ENCODE measurements at places on chromosomes 3 and 15. TPM values are rescaled to one million over a fixed set of nuclear protein-coding genes. Genes with fewer than 3 reads are reported as not detected.

Gene CAMP
- 1.1 TPM for polyA plus RNA-seq

Gene ATP6V1A
- polyA plus RNA-seq, result 39.6 TPM

Gene P2RY1
- 14.7 TPM for polyA plus RNA-seq

Gene ADCY5
- polyA plus RNA-seq, result 13.6 TPM

Gene SST
- polyA plus RNA-seq, result 0.65 TPM

Gene CDCP1
- 0.60 TPM for polyA plus RNA-seq

Gene ERICH6
- 1.4 TPM for polyA plus RNA-seq

Gene TMEM207
- polyA plus RNA-seq, result 0.14 TPM

Gene ARGFX
- not detected for polyA plus RNA-seq

Gene FRMD5
- polyA plus RNA-seq, result 2.4 TPM

Gene WDR93
- polyA plus RNA-seq, result 1.8 TPM

Gene TRPM1
- polyA plus RNA-seq, result not detected

Gene SUSD5
- polyA plus RNA-seq, result 3.1 TPM

Gene C2CD4A
- 0.05 TPM for polyA plus RNA-seq

Gene COL6A5
- 2.2 TPM for polyA plus RNA-seq

Gene CFAP91
- polyA plus RNA-seq, result 12.9 TPM

Gene ECE2
- polyA plus RNA-seq, result not detected

Gene PPCDC
- 11.7 TPM for polyA plus RNA-seq

Gene TGM4
- 0.06 TPM for polyA plus RNA-seq

Gene FANCD2
- 28.4 TPM for polyA plus RNA-seq

Gene COL8A1
- 2.9 TPM for polyA plus RNA-seq

Gene MORC1
- not detected for polyA plus RNA-seq

Gene GOLGA6D
- polyA plus RNA-seq, result 0.27 TPM

Gene CHRM5
- 0.15 TPM for polyA plus RNA-seq

Gene C3orf22
- polyA plus RNA-seq, result 0.10 TPM

Gene ARHGEF3
- polyA plus RNA-seq, result 25.3 TPM

Gene NANOGP8
- polyA plus RNA-seq, result 0.24 TPM

Gene SYNPR
- not detected for polyA plus RNA-seq

Gene TXNRD3
- 20.9 TPM for polyA plus RNA-seq

Gene SPSB4
- polyA plus RNA-seq, result 9.9 TPM

Gene OIP5
- polyA plus RNA-seq, result 7.8 TPM

Gene ABCC5
- 80.9 TPM for polyA plus RNA-seq

Gene MEGF11
- polyA plus RNA-seq, result 13.7 TPM

Gene PTH1R
- 73.9 TPM for polyA plus RNA-seq

Gene RPLP1
- polyA plus RNA-seq, result 1,763 TPM

Gene FOXL2NB
- polyA plus RNA-seq, result 0.21 TPM

Gene LNP1
- 8.8 TPM for polyA plus RNA-seq

Gene FANCD2OS
- 0.82 TPM for polyA plus RNA-seq

Gene MST1R
- 6.0 TPM for polyA plus RNA-seq

Gene KCNAB1
- polyA plus RNA-seq, result 1.5 TPM

Gene CYP11A1
- 0.58 TPM for polyA plus RNA-seq

Gene PSTPIP1
- 3.5 TPM for polyA plus RNA-seq

Gene ITIH3
- polyA plus RNA-seq, result 4.0 TPM

Gene ARIH1
- polyA plus RNA-seq, result 189 TPM

Gene PPARG
- polyA plus RNA-seq, result 5.8 TPM

Gene CTXN2
- polyA plus RNA-seq, result not detected
